ENCODE measurements at places on chromosomes 6 and 20.
A peak's percentile ranks its signal among the peaks of the same experiment; 100 is the strongest.

DNA sequence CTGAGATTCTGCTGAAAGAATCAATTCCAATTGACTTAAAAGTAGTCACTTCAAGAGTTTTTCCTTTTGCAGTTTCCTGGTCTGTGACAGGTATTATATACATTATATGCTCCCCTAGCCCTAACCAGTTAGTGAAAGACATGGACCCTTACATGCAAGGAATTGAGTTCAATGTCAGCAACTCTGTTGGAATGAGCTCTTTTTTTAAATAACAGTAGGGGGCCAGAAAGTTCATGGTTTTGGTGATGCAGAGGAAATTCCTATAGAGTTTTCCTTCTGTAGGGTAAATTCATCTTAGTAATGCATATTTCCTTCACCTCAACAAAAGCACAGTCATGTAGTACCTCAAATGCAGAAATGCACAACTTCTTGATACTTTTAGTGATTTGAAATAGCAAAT lies 172.2 kb downstream of the KIF6 start:
- no peak for DNase-seq

DNA sequence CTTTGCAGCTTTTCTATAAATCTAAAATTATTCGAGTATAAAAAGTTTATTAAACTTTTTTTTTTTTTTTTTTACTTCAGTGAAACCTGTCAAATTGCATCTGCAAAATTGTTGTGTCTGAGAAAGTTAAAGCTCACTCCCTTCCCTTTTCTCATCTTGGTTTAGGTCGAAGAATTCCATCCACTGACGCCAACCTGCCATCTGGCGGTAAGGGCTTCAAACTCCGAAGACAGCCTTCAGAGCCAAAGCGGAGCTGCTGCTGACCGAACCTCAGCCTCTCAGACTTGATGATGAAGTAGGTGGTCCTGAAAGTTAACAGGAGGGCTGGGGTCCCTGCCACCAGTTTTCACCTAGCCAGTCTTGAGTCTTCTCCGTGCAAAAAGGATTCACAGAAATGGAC lies 29.6 kb upstream of the VAPB start:
- no peak for DNase-seq

- peak; percentile 58 for DNase-seq
Observed at GRCh38 chr20:63495741-63496595, 2.9 kb downstream of the EEF1A2 start.

GRCh38 chr6:118161343-118161742 lies 254.3 kb downstream of the SLC35F1 start:
- DNase-seq = no peak

GRCh38 chr6:30260036-30260504 lies 46.9 kb upstream of the TRIM26 start:
- no peak for DNase-seq

DNA sequence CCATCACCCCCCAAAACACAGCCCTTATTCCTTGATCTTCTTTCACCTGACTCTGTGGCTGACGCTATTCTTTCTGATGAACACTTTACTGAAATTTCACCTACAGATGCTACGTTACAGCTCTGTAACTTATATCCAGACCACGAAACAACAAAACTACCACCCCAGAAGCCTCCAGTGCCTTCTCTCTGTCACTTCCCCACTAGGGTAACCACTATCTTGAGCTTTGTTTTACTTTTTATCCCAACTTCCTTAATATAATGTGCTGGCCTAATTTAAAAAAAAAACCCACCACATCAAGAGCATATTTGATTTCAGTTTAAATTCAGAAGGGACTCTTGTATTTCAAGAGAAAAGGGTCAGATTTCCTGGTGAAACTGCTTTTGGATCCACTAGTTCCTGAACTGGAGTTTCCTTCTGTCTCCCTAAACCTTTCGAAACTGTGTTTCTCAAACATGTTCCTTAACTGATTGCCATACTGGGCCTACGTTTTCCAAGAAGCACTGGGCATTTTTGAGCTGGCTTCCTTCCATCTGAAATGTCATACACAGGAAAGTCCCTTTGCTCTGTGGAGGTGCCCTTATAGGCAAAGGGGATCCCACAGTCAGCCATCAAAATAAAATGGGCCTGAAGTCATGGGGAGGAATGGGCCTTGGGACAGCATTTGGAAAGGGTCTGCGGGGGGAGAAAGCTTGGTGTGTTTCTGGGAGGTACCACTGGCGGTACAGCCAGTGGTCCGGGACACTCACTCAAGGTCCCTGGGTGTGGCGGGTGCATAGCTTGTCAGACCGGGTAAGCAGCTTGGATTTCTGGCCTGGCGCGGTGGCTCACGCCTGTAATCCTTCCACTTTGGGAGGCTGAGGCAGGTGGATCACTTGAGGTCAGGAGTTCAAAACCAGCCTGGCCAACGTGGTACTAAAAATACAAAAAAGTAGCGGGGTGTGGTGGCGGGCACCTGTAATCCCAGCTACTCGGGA lies 25.8 kb upstream of the RTF2 start:
- no peak for DNase-seq

GRCh38 chr20:46085179-46085851 lies 4.4 kb downstream of the NCOA5 start:
- DNase-seq = no peak

- peak; percentile 36 for DNase-seq
Observed at GRCh38 chr6:28922821-28923317, 916 bp downstream of the TRIM27 start.

DNA sequence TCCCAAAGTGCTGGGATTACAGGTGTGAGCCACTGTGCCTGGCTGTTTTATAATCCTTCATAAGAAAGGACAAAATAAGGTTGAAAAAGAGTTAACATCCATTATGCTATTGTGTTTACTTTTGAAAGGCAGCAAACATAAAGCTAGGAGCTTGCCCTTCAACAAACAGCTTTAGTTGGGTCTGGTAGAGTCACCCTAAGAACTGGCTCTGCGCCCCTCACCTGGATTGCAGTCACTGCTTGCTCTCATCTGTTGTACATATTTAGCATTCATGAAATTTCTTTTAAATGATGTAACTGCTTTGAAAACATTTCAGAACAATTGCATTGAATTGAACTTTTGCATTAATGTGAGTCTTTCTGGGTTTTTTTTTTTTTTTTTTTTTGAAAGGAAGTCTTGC lies 38.9 kb downstream of the JARID2 start:
- no peak for DNase-seq

DNA sequence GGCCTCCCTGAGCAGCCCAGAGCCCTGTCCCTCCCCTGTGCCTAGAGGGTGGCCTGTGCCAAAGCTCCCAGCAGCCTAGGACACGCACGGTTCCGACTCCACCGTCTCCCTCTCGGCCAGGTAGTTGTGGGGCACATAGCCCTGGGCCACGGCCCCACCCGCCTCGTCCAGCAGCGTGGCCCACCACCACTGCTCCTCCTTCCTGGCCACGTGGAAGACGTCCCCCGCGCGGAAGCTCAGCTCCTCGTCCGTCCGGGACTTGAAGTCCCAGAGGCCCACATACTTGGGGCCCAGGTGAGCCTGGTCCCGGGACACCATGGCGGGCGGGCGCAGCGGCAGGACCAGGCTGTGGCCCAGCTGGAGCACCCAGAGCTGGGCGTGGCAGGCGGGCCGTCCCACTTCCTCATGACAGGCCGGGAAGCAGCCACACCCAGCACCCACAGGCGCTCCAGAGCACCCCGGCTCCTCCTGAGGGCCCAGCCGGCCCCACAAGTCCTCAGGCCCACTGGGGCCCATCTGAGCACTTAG lies at the start of gene PTK6:
PTK6 (minus strand) TSS at position 380 of the 528 bp plus-strand sequence; CDS start at position 318, 62 bp downstream.
- peak; percentile 43 for DNase-seq

DNA sequence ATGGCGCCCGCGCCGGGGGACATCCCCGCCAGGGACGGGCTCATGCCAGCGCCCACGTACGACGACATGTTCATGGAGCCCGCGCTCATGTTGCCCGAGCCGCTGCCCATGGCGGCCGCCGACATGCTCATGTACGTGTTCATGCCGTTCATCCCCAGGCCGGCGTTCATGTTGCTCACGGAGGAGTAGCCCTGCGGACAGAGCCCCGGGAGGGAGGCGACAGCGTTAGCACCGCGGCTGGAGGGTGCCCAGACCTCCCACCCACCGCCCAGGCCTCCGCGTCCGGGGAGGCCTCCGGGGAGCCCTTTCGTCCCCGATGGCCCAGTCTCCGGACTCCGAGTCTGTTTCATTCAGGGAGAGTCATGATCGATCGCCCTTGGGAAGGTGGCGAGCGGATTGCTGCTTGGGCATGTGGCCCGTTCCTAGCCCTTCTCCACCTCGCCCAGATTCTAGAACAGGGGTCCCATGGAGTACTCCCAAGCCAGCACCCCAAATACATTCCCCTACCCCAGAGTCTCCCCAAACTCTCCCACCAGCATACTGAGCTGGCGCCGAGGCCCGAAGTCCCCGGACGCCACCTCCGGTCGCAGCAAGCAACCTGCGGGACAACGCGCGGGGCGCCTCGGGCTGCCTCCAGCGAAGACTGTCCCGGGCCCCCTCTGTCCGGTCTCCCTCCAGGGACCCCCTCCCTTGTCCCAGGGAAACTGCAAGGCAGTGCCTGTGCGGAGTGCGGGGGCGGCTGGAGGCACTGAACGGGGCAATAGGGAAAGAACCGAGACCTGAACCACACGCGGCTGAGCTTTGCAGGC lies 1.2 kb downstream of the FOXA2 start:
- DNase-seq = no peak

DNA sequence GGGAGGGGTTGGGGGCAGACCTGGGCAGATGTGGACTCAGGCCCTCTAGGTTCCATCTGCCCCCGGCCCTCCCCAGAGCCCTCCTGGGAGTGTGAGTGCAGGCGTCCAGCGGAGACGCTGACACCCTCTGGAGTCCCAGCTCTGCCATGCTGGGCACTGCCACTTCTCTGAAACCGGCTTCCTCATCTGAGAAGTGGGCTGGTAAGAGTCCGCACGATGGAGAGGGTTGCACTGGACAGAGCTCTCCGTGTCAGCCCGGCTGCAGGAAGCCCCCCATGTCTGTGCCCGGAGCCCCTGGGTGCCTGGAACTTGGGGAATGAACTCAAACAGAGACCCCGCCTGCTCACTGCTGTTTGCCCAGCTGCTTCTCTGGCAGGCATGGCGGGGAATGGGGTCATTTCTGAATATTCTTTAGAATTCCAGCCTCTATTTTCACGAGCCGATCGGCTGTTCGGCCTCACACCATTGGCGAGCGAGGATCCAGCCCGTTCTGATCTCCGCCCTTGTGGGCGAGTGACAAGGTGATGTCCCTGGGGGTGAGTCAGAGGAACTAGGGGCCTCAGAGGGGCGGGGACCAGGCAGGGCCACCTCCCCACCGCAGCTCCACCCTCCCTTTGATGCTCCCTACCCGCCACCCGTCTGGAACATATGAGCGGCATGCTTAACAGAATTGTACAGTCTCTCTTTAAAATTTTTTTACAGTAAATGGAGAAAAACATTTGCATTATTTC lies 47.8 kb upstream of the GATA5 start:
- peak; percentile 54 for DNase-seq

GRCh38 chr6:43982084-43982625 lies 145.1 kb downstream of the MRPL14 start:
- no peak for DNase-seq

DNA sequence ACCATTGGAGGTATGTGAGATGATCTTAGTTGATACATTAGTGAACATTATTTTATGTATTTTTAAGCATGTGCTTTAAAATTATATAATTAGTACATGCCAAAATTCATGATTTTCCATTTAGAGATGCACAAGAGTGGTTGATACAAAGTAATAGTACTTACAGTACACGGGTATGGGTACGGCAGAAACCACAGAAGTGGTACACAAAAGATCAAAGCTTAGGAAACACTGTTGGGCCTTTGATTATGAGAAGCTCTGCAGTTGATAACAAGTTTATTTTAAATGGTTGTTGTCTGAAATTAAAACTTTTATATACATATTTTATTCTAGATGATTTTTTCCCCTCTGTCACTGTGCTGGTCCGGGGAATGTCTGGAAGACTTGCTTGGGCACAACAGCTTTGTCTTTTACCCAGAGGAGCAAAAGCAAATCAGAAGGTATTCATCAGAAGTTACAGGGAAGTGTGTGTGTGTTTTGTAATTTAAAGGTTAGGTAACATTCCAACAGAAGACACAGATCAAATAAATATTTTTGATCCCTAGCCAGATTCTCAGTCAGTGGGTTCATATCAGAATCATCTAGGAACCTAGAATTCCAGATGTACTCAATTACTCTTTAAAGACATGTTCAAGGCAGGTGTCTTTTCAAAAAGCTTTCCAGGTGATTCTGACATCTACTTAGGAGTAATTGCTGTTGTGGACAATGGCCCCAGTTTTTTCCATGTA lies 32.5 kb upstream of the ADIG start:
- no peak for DNase-seq

- DNase-seq = no peak
Observed at GRCh38 chr6:35808688-35809087, 3.5 kb downstream of the LHFPL5 start.

GRCh38 chr6:93749191-93749590 lies 329.8 kb upstream of the EPHA7 start:
- DNase-seq = no peak

DNA sequence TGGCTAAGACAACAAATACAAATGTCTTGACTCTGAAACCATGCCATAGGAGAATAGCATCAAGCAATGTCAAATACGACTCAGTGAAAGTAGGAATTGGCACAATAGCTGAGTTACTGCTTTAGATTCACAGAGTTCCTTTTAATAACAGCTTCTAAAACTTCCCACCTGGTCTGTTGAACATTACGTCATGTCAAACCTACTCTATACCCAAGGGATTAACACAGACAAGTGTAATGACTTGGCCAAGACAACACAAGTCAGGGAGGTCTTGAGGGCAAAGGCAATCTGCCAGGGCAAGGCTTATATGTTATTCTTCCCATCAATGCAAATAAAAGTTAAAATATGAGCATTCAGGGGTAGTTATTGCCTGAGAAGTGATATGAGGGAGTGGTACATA lies 265.1 kb upstream of the PRDM1 start:
- no peak for DNase-seq

GRCh38 chr6:33082702-33083101 lies 6.9 kb downstream of the HLA-DPB1 start:
- no peak for DNase-seq

GRCh38 chr20:43459022-43459942 lies 1.6 kb downstream of the SRSF6 start:
- no peak for DNase-seq

DNA sequence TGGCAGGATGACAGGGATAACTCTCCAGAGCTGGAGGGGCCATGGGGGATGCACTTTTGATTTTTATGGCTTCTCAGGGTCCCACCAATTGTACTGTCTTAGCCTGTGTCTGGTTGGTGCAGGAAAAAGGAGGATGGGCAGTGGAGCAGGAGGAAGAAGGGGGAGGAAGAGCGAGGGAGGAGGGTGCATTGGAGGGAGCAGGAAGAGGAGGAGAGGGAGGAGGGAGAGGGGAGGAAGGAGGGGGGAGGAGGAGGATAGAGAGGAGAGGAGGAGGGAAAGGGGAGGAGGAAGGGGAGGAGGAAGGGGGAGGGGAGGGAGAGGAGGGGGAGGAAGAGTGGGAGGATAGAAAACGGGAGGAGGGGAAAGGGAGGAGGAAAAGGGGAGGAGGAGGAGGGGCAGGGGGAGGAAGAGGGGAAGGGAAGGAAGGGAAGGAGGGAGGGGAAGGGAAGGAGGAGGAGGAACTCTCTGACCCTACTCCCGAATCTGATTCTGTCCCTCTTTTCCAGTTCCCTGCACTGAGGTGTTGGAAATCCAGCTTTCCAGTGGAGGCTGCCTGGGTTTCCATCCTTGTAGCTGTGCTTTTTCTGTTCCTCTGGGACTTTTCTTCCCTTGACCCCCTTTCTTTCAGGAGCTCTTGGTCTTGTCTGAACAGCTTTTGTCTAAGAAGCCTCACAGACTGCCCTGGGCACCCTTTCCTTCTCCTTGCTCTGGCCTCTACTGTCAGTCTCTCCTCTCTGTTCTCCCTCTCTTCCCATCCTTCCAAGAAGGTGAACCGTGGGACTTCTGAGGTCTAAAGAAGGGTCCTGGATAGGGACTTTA lies 149.4 kb downstream of the DHX35 start:
- DNase-seq = no peak

- no peak for DNase-seq
Observed at GRCh38 chr6:46730921-46731461, 4.2 kb downstream of the PLA2G7 start.
